ENCODE measurements at places on chromosomes 4 and X. TPM values are rescaled to one million over a fixed set of nuclear protein-coding genes. Genes with fewer than 3 reads are reported as not detected.

DNA sequence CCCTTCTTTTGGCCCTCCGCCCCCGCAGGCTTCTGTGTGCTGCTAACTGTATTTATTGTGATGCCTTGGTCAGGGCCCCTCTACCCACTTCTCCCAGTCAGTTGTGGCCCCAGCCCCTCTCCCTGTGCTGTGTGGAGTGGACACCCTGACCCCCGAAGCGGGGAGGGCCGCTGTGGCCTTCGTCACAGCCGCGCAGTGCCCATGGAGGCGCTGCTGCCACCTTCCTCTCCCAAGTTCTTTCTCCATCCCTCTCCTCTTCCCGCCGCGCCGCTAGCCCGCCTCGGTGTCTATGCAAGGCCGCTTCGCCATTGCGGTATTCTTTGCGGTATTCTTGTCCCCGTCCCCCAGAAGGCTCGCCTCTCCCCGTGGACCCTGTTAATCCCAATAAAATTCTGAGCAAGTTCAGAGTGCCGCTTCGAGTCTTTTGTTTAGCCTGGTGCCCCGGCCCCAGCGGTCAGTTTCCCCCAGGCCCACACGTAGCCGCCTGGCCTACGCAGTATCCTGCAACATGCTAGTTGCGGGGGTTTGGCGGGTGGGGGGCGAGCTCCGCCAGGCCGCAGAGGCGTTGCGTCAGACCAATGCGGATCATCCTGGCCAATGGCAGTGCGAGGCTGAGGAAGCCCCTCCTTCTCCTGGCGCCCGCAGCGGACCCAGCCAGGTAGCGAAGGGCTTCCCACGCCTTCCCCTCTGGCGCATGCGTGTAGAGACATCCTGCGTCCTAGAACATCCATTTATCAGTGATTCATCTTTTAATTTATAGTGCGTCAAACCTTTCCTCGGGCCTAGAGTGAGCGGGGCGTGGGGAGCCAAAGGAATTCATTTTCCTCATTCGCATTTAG, 5.6 kb upstream of the KANTR start:
- peak overlapping the region; percentile 46 for H3K4me3 ChIP-seq
- H3K27me3 ChIP-seq, result peaks cover 45% of the 10 kb centered on the region
- peak overlapping the region; percentile 91 for H3K27ac ChIP-seq
- peak; percentile 85 for DNase-seq
- no peaks in the 10 kb centered on the region for H3K36me3 ChIP-seq

- H3K27me3 ChIP-seq, result no peaks in the 10 kb centered on the region
- no peaks in the 10 kb centered on the region for H3K36me3 ChIP-seq
- no peak overlapping the region for H3K4me3 ChIP-seq
- H3K27ac ChIP-seq, result no peak overlapping the region
Observed at GRCh38 chrX:20254712-20255299, 11.9 kb downstream of the RPS6KA3 start.

GRCh38 chrX:69185886-69186285, 20.6 kb upstream of the PJA1 start:
- H3K4me3 ChIP-seq, result no peak overlapping the region
- H3K4me1 ChIP-seq, result no peaks in the 10 kb centered on the region
- peaks cover 62% of the 10 kb centered on the region for H3K27me3 ChIP-seq
- no peak for DNase-seq
- no peak overlapping the region for H3K27ac ChIP-seq

The S100G gene
- total RNA-seq, result not detected

GRCh38 chr4:155703486-155704247, 37.0 kb downstream of the GUCY1A1 start:
- DNase-seq, result no peak
- H3K4me3 ChIP-seq, result no peak overlapping the region
- no peaks in the 10 kb centered on the region for H3K4me1 ChIP-seq

- no peaks in the 10 kb centered on the region for H3K4me1 ChIP-seq
- no peak for DNase-seq
- H3K27me3 ChIP-seq, result peaks cover 11% of the 10 kb centered on the region
- H3K4me3 ChIP-seq, result no peak overlapping the region
- H3K27ac ChIP-seq, result no peak overlapping the region
- H3K36me3 ChIP-seq, result no peaks in the 10 kb centered on the region
Observed at GRCh38 chrX:149757206-149758067, 16.4 kb upstream of the HSFX1 start.

The DCAF8L2 gene
- total RNA-seq, result not detected

GRCh38 chr4:38837849-38838248, 18.8 kb downstream of the TLR6 start:
- no peaks in the 10 kb centered on the region for H3K27me3 ChIP-seq
- H3K4me3 ChIP-seq, result no peak overlapping the region
- H3K27ac ChIP-seq, result no peak overlapping the region
- no peaks in the 10 kb centered on the region for H3K36me3 ChIP-seq
- no peaks in the 10 kb centered on the region for H3K4me1 ChIP-seq
- no peak for DNase-seq

The VEGFC gene
- total RNA-seq, result 11.2 TPM

The SMIM43 gene
- not detected for total RNA-seq

DNA sequence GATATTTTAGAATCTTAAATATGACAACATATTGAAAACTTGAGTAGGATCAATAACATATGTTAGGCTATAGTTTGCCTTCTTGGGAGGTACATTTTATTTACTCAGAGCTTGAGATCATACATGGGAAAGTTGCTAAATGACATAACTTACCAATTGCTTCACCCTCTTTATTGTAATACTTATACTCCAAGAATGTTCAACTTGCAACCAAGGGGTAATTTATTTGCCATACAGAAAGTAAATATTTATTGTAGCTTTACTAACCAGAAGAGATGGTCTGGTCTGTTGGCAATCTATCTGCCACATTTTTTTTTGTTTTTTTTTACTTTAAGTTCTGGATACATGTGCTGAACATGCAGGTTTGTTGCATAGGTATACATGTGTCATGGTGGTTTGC, 426.6 kb downstream of the ARHGAP24 start:
- H3K4me3 ChIP-seq, result no peak overlapping the region
- no peak for DNase-seq
- H3K36me3 ChIP-seq, result no peaks in the 10 kb centered on the region
- no peaks in the 10 kb centered on the region for H3K27me3 ChIP-seq
- H3K27ac ChIP-seq, result no peak overlapping the region
- H3K4me1 ChIP-seq, result no peaks in the 10 kb centered on the region

- H3K4me1 ChIP-seq, result no peaks in the 10 kb centered on the region
- H3K27ac ChIP-seq, result no peak overlapping the region
- no peaks in the 10 kb centered on the region for H3K27me3 ChIP-seq
- no peaks in the 10 kb centered on the region for H3K36me3 ChIP-seq
Observed at GRCh38 chr4:156805696-156806095, 165.9 kb downstream of the PDGFC start.

DNA sequence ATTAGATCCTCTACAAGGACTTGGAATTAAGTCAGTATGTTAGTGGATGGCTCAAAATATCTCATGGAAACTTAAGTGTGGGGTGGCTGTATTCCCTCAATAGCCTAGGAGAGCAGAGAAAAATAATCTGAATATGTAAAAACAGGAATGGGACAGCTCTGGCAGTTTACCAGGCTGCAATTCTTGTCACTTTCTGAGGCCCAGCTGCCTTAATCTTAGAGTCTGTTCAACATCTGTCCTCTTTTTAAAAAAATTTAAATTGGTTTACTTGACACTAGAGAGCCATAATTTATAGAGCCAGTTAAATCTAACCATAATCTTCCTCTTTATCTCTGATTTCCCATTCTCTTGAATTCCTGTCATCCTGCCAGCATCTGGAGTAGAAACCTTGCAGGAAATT, 109.2 kb upstream of the CXCL13 start:
- no peak overlapping the region for H3K27ac ChIP-seq
- no peaks in the 10 kb centered on the region for H3K36me3 ChIP-seq
- H3K27me3 ChIP-seq, result no peaks in the 10 kb centered on the region
- H3K4me3 ChIP-seq, result no peak overlapping the region
- DNase-seq, result no peak

The SCML1 gene
- 16.0 TPM for total RNA-seq

The DIPK2B gene
- total RNA-seq, result 9.2 TPM

- no peak for DNase-seq
- no peak overlapping the region for H3K27ac ChIP-seq
- no peaks in the 10 kb centered on the region for H3K27me3 ChIP-seq
- H3K4me3 ChIP-seq, result no peak overlapping the region
Observed at GRCh38 chrX:2373615-2374014, 127.2 kb downstream of the DHRSX start.

- peaks cover 9% of the 10 kb centered on the region for H3K4me1 ChIP-seq
- DNase-seq, result peak; percentile 95
- no peaks in the 10 kb centered on the region for H3K27me3 ChIP-seq
- no peaks in the 10 kb centered on the region for H3K36me3 ChIP-seq
- H3K4me3 ChIP-seq, result peak overlapping the region; percentile 38
- peak overlapping the region; percentile 75 for H3K27ac ChIP-seq
Observed at GRCh38 chr4:77104791-77105540, 29.2 kb upstream of the CCNI start.

The LRP2BP gene
- 0.96 TPM for total RNA-seq

The MAGEA3 gene
- not detected for total RNA-seq

GRCh38 chrX:129980001-129980401, 2.4 kb upstream of the BCORL1 start:
- H3K36me3 ChIP-seq, result no peaks in the 10 kb centered on the region
- no peaks in the 10 kb centered on the region for H3K4me1 ChIP-seq
- H3K27ac ChIP-seq, result peak overlapping the region; percentile 87

The RPA4 gene
- 4.3 TPM for total RNA-seq

DNA sequence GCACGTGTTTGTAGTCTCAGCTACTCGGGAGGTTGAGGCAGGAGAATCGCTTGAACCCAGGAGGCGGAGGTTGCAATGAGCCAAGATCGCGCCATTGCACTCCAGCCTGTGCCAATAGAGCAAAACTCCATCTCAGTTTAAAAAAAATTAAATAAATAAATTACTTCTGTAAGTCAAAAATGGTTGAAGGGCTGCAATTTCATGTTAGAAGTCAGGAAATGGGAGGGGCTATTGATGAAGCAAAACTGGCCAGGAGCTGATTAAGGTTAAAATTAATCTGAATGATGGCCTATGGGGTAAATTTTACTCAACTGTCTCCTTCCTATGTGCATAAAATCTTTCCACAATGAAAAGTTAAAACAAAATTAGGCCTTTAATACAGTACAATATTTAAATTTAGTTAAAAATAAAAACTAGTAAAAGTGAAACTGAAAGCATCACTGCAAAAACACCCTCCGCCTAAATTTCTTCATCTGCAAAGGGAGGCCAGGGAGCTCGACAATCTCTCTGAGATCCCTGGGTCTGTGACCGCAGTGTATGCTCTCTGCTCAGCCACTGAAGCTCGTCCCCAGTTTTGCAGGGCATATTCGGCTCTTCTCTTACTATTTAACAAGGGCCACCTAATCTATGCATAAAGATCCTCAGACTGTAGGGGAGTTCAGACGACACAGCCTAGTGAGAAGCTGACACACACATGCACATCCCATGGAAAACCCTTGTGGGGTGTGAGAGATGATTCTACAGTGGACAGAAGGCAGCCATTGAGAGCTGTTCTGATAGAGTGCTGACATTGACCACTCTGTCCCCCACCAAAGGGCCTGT, 57.2 kb downstream of the IRF2 start:
- no peaks in the 10 kb centered on the region for H3K4me1 ChIP-seq
- H3K27ac ChIP-seq, result peak overlapping the region; percentile 87
- peak overlapping the region; percentile 9 for H3K4me3 ChIP-seq
- H3K27me3 ChIP-seq, result no peaks in the 10 kb centered on the region

DNA sequence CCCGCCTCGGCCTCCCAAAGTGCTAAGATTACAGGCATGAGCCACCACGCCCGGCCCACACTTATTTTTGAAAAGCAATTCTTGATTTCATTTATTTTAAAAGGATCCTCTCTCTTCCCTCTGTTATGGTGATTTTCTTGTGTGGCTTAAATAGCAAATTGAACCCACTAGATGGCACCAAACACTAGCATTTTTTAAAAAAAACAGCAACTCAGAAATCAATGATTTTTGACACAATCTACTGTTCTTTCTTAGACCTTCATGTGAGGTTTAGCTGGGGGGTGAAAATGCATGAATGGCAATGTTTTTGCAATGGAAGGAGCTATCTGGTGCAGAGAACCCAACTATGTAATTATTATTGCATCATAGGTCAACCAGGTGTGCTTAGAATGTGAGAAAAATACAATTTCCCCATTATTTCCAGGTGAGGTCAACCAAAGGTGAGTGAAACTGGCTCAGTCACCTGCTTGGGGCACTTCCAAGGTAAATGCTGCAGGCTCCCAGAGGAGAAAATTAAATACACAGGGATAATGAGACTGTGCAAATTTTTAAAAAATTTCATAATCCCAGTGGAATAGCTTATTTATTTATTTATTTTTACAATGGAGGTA, 226.7 kb upstream of the PRKX start:
- no peak overlapping the region for H3K4me3 ChIP-seq
- H3K36me3 ChIP-seq, result no peaks in the 10 kb centered on the region
- no peak for DNase-seq

Data from breast epithelium (tissue), 4 donors.